Stimulated activated CD8-positive, alpha-beta memory T cell treated with anti-CD3 and anti-CD28 coated beads, Interleukin-2, amount 100 ng/mL, for 1 hour (primary cell): ENCODE measurements at places on chromosomes 11 and 22.

DNA sequence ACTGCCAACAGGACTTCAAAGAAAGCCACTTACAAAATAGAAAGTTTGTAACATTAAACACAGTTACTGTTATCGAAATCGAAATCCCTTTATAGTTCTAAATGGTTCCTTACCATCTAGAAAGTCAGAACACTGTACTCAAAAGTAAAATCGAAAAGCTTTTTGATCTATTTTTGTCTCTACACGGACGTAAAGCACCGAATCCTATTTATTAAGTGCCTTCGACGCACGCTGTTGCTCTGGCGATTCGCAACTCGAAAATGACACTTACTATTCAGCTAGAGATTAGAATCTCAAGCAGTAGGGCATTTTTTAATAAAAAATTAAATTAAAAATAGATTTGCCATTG lies 78.3 kb downstream of the LARGE1 start:
- DNase-seq = no peak

GRCh38 chr22:27391092-27391770 lies 410.3 kb downstream of the MN1 start:
- DNase-seq = no peak

GRCh38 chr11:61538636-61538961 lies 30.1 kb downstream of the LRRC10B start:
- no peak for DNase-seq

DNA sequence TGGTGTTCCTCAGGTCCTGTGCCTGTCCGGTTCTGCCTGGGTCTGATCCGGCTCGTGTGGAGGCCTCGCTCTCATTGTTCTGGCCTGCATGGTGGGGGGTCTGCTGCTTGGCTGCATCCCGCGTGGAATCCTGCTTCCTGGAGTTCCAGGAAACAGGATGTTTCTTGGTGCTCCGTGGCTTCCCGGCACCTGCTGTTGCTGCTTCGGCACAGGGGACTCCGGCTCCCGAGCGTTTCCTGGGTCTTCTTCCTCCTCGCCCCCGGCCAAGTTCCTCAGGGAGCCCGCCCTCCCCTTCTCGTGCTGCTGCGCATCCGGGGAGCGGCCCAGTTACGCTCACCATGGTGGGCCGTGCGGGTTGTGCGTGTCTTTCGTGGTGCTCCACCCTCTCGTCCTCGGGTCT lies 29.9 kb downstream of the GLB1L2 start:
- DNase-seq = no peak

DNA sequence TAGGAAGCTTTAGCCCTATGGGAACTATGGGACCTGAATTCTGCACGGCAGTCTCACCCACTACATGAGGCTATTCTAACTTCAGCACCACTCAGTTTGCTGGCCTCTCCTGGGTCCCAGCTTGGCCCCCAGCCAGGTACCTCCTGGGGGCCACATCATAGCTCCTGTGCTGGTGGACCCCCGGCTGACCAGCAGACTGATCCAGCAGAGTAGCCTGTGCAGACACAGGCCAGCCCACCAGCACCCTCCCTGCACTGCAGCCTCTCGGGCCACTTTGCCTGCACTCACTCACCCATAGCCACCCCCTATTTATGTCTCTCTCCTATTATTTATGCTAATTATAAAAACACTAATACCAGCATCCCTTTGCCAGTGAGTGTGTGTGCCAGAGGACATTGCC lies 1.2 kb upstream of the OR10AG1 start:
- DNase-seq = no peak

DNA sequence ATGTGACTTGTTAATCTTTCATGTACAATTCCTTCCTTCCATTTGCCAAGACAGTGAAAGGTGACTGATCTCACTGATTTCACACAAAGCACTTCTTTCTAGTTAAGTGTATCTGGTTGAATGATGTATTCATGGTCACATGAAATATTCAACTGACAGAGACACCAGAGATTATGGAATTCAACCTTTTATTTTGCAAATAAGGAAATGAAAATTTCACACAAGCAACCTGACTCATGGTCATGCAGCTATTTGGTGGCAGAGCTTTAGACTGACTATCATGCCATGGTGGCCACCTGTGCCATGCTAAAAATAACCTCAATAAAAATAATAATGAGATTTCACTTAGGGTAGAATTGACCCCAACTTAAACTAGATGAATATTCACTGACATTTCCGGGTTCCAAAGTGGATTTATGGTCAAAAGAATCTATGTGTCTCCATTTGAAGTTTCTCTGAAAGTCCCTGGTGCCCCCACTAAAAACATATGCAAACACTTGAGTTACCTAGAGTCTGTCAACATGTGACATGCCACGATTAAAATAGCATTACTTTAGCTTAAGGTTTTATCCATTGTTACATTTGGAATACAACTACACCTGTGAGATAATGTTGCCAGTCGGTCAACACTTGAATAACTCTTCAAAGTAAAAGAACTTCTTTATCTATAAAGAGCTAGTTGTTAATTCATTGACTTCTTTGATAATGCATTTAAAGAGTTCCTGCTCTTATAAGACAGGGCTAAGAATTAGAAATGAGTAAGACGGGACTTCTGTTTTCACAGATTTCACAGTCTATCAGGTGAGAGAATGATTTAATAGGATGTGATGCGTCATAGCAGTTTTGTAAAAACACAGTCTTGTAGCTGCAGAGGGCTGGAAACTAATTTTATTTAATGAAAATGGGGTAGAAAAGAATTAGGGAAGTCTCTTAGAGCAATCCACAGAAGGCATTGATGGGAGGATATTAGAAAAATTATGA lies 94.6 kb upstream of the OR9G4 start:
- DNase-seq = no peak
